AML-193 (cell line): ENCODE measurements at places on chromosomes 16 and 17.
A peak's percentile ranks its signal among the peaks of the same experiment; 100 is the strongest.

GRCh38 chr17:81511554-81511803 lies 1.1 kb downstream of the ACTG1 start:
- DNase-seq, result no peak

GRCh38 chr16:23874613-23875294 lies 39.0 kb downstream of the PRKCB start:
- DNase-seq, result no peak

GRCh38 chr17:39965017-39965699 lies 2.4 kb downstream of the GSDMA start:
- DNase-seq, result no peak

- DNase-seq, result no peak
Measured at GRCh38 chr17:38705523-38705802, 390 bp downstream of the MLLT6 start.

DNA sequence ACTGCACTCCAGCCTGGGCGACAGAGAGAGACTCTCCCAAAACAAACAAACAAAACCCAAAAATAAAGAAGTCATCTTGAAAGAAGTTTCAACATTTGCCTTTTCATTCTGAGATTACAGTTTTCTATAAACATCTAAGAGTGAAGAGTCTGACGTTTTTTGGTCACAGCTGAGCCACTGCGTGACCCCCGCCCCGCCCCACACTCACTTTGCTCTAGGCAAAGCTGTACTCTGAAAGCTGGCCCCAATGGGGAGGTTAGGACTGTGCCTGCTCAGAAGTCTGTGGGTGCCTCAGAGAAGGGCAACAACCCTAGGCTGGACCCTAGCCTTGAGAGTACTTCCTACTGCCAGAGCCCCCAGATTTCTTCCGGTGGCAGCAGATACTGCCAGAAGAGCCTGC lies 19.3 kb downstream of the CYB5D2 start:
- no peak for DNase-seq

- no peak for DNase-seq
Measured at GRCh38 chr16:78362524-78363135, 263.2 kb downstream of the WWOX start.

GRCh38 chr17:27747462-27748359 lies 52.6 kb downstream of the NOS2 start:
- no peak for DNase-seq

DNA sequence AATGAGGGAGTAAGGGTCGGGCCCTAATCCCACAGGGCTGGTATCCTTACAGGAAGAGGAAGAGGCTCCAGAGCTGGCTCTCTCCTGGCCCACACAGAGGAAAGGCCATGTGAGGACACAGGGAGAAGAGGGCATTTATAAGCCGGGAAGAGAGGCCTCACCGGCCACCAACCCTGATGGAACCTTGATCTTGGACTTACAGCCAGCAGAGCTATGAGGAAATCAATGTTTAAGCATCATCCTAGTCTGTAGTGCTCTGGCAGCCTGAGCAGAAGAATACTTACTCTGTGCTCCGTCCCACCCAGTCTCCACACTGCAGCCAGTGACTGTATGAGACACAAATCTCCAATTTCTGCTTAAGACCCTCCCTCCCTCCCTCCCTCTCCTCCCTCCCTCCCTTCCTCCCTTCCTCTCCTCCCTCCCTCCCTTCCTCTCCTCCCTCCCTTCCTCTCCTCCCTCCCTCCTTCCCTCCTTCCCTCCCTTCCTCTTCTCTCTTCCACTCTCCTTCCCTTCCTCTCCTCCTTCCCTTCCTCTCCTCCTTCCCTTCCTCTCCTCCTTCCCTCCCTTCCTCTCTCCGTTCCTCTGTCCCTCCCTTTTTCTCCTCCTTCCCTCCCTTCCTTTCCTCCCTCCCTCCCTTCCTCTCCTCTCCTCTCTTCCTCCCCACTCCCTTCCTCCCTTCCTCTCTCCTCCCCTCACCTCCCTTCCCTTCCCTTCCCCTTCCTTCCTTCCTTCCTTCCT lies 8.9 kb upstream of the TMEM220 start:
- no peak for DNase-seq

DNA sequence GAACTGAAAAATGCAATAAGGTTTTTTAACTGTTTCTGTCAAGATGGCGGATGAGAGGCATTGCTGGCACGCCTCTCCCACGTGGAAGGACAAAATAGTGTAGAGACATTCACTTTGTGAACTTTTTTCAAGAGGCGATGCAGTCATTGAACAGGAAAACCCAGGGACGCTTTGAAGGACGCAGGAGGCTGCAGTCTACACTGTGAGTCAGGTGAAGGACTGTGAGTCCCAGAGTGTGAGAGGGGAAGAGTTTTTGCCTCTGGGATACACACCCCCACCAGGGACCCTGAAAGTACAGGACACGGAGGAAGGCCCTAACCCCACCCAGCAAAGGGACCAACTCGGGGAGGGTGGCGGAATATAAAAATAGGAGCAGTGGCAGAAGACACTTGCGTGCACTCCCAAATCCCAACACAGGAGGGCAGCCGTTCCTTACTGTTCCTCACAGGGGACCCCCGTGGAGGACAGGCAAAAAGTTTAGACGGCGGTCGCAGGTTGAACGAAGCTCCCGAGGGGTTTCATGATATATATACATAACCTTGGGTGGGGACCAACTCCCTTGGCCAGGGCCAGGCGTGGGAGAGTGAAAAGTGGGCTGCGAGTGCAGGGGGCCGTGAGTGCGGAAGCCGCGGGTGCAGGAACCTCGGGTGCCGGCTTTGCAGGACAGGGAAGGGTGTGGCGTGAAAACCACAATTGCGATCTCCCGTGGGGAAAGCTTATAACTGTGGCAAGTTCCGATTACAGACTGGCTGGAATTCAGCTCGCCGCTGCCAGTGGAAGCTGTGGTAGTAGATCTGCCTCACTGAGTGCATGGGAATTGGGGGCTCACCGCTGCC lies 82.0 kb upstream of the ALOX12 start:
- peak; percentile 30 for DNase-seq

- peak; percentile 23 for DNase-seq
Measured at GRCh38 chr17:45270828-45271418, 9.0 kb upstream of the SPATA32 start.

DNA sequence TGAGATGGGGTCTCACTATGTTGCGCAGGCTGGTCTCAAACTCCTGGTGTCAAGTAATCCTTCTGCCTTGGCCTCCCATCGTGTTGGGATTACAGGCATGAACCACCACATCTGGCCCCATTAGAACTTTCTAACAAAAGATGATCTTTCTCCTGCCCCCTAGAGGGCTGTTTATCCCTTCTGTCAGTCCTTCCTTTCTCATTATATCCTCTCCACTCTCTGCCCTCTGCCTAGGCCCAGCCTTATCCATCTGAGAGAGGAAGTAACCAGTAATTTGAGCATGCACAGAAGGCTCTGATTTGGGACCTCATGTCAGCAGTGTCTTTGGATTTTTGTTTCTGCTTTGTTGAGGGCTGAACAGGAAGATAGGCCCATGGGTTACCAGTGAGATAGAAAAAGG lies 4.4 kb upstream of the DHX40 start:
- peak; percentile 93 for DNase-seq

DNA sequence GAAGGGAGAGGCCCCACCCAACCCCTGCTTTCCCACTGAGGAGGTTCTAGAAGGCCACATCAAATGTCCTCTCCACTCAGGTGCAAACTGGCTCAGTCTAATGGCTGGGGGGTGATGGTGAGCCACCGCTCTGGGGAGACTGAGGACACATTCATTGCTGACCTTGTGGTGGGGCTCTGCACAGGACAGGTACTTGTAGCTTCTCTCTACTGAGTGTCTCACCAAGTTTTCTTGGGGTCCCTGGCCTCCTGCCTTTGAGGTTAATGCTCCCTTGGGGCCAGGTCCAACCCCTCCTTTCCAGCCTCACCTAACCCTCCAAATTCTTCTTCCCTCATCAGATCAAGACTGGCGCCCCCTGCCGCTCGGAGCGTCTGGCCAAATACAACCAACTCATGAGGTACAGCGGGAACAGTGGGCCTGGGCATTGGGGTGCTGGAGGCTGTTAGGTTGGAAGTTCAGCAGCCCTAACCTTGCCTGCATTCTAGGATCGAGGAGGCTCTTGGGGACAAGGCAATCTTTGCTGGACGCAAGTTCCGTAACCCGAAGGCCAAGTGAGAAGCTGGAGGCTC lies 5.7 kb downstream of the ENO3 start:
- DNase-seq, result peak; percentile 14

GRCh38 chr16:51148678-51149228 lies 2.3 kb downstream of the SALL1 start:
- no peak for DNase-seq

DNA sequence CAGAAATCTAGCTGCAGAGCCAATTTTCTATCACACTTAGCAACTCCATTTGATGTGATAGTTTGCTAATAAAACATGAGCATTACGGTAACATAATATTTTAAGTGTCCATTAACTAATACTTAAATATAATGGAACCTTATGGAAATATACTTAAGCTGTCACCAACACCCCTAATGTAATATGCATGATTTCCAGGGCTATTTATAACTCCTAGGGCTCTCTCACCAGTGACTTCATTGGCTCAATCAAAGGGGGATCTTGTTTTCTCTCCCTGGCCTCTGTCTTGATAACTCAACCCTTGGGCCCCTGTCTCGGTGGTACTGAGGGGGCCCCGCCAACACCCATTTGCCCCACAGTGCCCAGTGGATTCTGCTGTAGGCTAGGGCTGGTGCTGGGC lies 170.4 kb downstream of the SALL1 start:
- no peak for DNase-seq

DNA sequence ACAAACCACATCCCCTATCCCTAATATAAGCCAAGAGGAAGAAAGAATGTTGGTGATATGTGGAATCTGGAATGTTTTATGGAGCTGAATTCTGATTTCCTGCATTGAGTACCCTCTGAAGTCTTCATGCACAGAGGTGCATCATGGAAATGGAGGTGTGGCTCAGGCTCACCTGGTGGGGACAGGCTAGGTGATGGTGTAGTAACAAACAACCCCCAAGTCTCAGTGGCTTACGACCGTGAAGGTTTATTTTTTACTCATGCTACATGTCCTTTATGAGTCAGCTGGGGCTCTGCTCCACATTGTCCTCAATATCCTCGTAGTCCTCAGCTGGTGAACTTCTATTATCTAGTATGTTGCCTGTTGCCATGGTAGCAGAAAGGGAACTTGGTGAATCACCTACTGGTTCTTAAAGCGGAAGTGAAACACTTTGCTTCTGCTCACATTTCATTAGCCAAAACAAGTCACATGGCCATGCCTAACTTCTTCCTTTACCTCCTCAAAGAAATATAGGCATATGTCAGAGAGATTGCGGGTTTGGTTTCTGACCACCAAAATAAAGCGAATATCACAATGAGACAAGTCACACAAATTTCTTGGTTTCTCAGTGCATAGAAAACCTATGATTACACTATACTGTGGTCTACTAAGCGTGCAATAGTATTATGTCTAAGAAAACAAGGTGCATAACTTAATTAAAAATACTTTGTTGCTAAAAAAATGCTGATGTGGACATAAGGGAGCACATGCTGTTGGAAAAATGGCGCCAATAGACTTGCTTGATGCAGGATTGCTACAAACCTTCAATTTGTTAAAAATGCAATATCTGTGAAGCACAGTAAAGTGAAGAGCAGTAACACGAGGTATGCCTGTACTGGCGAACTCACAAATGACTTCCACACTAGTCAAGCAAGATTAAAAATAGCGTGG lies at the start of gene PMFBP1:
TSS of gene PMFBP1 (minus strand) at position 51 of the 930 bp plus-strand sequence. CDS start 947 bp downstream, outside the sequence.
- peak; percentile 95 for DNase-seq

DNA sequence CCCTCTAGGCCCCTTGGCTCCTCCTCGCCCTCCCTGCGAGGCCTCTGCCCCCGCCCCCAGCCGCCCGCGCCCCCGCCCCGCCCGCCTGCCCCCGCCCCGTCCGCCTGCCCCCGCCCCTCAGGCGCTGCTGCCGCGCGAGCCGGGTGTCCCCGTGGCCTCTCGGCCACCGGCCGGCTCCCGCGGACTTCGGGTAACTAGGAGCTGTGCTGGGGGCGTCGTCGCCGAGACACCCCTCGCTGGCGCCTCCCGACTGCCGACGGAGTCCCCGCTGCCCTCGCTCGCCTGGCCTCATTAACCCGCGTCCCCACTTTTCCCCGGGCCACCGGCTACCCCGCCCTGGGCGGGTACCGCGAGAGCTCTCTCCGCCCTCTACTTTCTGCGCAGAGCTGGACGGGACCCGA lies at the start of gene TLCD1:
TSS of gene TLCD1 (minus strand) at position 8 of the 401 bp plus-strand sequence. CDS start 136 bp downstream, outside the sequence.
- peak; percentile 70 for DNase-seq

GRCh38 chr16:72211110-72211509 lies 39.2 kb upstream of the PMFBP1 start:
- no peak for DNase-seq

- DNase-seq, result no peak
Measured at GRCh38 chr17:49114703-49115102, 17.9 kb upstream of the B4GALNT2 start.

DNA sequence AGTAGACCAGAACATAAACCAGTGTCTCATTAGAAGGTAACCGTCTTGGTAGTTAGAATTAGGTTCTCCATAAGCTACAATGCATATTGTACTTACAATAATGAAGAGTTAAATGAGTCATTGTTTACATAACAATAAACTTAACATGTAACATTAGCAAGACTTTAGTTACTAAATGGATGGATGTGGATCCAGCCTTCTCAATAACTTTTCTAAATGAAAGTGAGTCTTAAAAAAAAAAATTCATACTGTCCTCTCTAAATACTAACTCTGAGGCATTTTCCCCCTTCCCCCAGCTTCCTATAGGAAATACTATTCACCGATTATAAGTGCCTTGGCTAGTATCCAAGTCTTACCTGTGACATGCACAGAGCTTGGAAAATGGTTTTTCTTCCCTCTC lies 155.3 kb downstream of the CYB561 start:
- DNase-seq, result no peak

DNA sequence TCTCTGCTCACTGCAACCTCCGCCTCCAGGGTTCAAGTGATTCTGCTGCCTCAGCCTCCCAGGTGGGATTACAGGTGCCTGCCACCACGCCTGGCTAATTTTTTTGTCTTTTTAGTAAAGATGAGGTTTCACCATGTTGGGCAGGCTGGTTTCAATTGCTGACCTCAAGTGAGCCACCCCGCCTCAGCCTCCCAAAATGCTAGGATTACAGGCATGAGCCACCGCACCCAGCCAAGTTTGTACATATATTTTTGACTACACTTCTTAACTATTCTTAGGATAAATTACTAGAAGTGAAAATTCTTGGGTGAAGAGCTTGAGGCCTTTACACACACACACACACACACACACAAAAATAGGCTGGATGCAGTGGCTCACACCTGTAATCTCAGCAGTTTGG lies 1.4 kb upstream of the ITGAM start:
- no peak for DNase-seq

DNA sequence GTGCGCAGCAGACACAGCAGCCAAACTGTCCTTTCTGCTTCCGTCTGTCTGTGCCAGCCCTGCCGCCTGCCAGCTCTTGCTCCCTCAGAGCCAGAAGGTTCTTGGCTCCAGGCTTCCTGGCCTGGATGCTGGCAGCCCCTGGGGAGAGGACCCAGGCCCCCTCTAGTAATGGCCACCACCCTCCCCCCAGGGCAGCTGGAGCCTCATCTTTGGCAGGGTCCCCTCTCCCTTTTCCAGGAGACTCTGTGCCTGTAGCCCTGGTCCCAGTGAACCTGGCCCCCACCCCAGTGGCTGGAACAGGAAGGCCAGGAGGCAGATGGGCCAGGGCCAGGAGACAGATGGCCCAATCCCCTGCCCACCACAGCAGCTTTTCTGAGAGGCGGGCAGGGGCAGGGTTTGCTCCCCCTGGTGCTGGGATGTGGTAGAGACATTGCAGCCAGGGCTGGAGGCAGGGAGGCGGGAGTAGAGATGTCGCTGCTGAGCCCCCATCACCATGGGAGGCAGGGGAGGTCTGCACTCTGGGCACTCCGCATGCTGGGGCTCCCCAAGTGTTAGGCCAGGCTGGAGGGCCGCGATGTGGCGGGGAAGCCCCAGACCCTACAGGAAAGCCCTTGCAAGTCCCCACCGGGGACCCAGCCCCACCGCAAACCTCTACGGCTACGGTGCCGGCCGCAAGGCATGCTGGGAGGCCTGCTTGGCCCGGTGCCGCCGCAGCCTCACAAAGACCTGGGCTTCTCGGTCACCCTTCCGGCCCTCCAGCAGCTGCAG lies 16.7 kb downstream of the UNC13D start:
- DNase-seq, result peak; percentile 14
